ENCODE measurements at places on chromosomes 6 and 20.
A peak's percentile ranks its signal among the peaks of the same experiment; 100 is the strongest.

- H3K4me1 ChIP-seq: peaks cover 35% of the 10 kb centered on the region
- peak overlapping the region; percentile 97 for H3K27ac ChIP-seq
- H3K4me3 ChIP-seq: peak overlapping the region; percentile 100
Measured at GRCh38 chr6:132812756-132813172, 1.6 kb upstream of the RPS12 start.

- peaks cover 7% of the 10 kb centered on the region for H3K27me3 ChIP-seq
- peaks cover 2% of the 10 kb centered on the region for H3K4me1 ChIP-seq
- H3K36me3 ChIP-seq: no peaks in the 10 kb centered on the region
- no peak for DNase-seq
Measured at GRCh38 chr6:142251930-142252445, 49.8 kb upstream of the ADGRG6 start.

GRCh38 chr6:134510920-134511319 lies 193.0 kb upstream of the SGK1 start:
- H3K4me3 ChIP-seq: no peak overlapping the region
- H3K4me1 ChIP-seq: peaks cover 12% of the 10 kb centered on the region
- no peak for DNase-seq
- H3K36me3 ChIP-seq: peaks cover 1% of the 10 kb centered on the region
- H3K27me3 ChIP-seq: no peaks in the 10 kb centered on the region

DNA sequence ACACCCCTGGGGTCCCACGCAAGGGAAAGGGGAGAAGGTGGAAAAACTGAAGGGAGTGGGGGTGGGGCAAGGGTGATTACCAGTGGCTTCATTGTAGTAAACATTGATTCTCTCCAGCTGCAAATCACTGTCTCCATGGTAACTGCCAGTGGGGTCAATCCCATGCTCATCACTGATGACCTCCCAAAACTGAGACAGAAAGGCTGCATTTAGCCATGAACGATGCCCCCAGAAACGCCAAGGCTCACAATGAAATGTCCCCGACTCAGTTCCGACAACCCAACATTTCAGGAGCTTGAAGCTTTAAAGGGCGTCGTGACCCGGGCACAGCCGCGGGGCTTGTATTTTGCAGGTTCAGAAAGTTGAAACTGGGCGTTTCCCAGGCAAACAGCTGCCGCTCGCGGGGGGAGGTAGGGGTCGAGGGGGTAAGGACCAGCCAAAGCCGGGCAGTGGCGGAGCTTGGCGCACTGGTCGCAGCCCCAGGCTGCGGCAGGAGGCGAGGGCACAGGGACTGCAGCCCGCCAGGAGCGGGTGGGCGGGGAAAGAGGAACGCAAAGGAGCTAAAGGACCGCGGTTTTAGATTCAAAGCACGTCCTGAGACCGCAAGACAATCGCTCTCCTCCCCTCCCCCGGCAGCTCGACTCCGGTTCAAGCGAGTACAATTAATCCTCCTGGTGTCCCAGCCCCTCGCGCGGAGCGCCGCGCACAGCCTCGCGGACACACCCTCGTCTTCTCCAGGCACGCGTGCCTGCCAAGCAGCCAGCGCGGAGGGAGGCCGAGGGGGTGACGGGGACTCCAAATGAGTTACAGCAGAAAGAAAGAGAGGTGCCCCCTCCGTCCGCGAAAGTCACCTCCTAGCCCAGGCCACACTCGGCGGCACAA lies 731 bp downstream of the TUBB2B start:
- peak; percentile 47 for DNase-seq
- peaks cover 16% of the 10 kb centered on the region for H3K27me3 ChIP-seq
- no peak overlapping the region for H3K27ac ChIP-seq
- H3K4me1 ChIP-seq: peaks cover 30% of the 10 kb centered on the region

- no peak for DNase-seq
- no peaks in the 10 kb centered on the region for H3K4me1 ChIP-seq
- no peaks in the 10 kb centered on the region for H3K36me3 ChIP-seq
- no peak overlapping the region for H3K4me3 ChIP-seq
Measured at GRCh38 chr6:128743974-128744765, 138.8 kb upstream of the LAMA2 start.

GRCh38 chr6:84769306-84769705 lies 4.9 kb upstream of the TBX18 start:
- no peak overlapping the region for H3K27ac ChIP-seq
- no peak for DNase-seq
- H3K4me1 ChIP-seq: peaks cover under 1% of the 10 kb centered on the region
- no peak overlapping the region for H3K4me3 ChIP-seq
- H3K36me3 ChIP-seq: peaks cover under 1% of the 10 kb centered on the region

DNA sequence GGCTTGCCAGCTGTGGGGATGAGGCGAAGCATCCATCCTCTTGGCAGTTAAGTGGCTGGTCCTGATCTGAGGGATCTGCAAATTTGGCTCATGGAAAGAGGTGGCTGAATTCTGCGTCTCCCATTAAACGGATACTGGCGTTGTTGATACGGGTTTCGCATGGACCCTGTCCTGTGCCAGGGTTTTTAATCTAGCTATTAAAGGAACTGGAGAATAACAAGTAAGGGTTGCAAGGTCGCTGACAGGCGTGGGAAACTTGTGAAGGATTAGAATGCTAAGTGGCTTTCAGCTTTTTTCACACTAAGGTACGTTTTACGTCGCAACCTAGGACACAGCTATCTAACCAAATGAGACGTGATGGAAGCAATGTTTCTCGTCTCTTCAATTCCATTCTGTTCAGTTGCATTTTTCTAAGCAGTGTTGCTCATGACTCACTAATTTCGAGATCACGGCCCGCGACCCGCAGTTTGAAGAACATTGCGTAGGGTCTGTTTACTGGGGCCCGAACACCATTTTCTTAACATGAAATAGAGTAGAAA lies 852 bp downstream of the GMNN start:
- H3K4me1 ChIP-seq: peaks cover 19% of the 10 kb centered on the region
- peak overlapping the region; percentile 87 for H3K27ac ChIP-seq
- DNase-seq: no peak
- H3K27me3 ChIP-seq: no peaks in the 10 kb centered on the region

DNA sequence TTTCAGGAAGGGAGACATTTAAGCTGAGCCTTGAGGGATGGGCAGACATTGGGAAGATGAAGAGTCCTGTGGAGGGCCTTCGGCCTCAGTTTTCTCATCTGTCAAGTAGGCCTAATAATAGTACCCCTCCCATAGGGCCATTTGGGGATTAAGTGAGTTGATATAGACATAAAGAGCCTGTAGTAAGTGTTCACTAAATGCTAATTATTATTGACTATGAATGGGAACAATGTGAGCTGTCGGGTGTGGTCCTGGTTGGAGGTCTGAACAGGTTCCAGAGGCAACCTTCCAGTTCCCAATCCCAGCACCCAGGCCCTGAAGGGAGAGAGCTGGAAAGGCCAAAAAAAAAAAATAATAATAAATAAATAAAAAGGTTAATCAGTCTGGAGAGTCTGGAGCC lies 14.5 kb upstream of the ITPR3 start:
- H3K27me3 ChIP-seq: no peaks in the 10 kb centered on the region
- H3K4me3 ChIP-seq: no peak overlapping the region
- peaks cover 4% of the 10 kb centered on the region for H3K36me3 ChIP-seq
- H3K27ac ChIP-seq: no peak overlapping the region
- no peak for DNase-seq

DNA sequence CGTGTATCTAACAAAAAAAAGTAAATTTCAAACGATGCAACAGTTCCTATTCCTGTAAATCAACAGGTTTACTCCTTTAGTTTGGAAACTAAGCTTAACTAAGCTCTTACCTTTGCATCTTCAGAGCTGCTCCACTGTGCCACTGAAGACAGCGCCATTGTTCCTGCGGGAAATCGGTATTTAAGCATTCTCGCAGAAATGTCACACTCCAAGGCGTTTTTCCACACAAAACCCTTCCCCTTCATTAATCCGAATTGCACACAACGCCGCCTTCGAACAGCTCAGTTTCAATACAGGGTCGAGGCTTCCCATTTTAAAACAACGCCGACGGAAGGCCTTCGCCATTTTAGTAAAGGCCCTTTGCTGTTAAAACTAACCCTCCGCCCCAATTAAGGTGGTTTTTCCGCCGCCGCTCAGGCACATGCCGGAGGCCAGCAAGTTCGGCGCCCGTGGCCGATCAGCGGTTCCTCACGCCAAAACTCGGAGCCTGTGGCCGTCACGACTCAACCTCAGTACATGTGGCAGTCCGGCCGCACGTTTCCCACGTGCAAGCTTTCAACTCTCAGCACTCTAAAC lies 35.4 kb upstream of the SYNCRIP start:
- H3K27ac ChIP-seq: peak overlapping the region; percentile 99
- DNase-seq: no peak
- H3K27me3 ChIP-seq: no peaks in the 10 kb centered on the region
- H3K4me3 ChIP-seq: peak overlapping the region; percentile 95
- peaks cover 23% of the 10 kb centered on the region for H3K36me3 ChIP-seq

GRCh38 chr20:5864428-5864827 lies 85.9 kb downstream of the TRMT6 start:
- no peak overlapping the region for H3K27ac ChIP-seq
- DNase-seq: no peak
- no peak overlapping the region for H3K4me3 ChIP-seq
- H3K4me1 ChIP-seq: no peaks in the 10 kb centered on the region

DNA sequence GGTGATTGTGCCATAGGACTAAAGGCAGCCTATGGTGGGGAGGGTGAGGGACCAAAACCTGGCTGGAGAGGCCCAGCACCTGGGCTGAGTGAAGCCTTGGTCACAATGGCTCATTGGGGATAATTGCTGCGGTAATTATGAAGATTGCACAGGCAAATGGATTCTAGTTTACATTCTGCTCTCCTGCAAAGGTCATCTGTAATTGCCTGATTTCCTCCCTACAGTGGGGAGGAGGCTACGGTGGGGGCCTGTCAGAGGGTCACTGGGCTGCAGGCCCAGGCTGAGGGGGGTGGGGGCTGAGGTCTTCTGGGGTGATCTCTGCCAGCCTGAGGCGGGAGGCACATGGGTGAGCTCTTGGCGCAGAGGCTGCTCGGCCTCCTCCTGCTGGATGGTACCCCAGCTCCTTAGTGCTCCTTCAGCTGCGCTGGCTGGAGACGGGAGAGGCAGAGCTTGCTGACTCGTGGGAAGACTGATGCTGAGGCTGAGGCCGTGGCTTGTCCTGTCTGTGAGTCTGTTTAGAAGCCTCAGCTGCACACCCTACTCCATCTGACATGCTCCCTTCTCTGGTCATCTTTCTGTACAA lies 30.3 kb downstream of the PACSIN1 start:
- no peaks in the 10 kb centered on the region for H3K4me1 ChIP-seq
- DNase-seq: no peak
- no peak overlapping the region for H3K27ac ChIP-seq
- H3K27me3 ChIP-seq: peaks cover 3% of the 10 kb centered on the region
- peaks cover 3% of the 10 kb centered on the region for H3K36me3 ChIP-seq
- no peak overlapping the region for H3K4me3 ChIP-seq

DNA sequence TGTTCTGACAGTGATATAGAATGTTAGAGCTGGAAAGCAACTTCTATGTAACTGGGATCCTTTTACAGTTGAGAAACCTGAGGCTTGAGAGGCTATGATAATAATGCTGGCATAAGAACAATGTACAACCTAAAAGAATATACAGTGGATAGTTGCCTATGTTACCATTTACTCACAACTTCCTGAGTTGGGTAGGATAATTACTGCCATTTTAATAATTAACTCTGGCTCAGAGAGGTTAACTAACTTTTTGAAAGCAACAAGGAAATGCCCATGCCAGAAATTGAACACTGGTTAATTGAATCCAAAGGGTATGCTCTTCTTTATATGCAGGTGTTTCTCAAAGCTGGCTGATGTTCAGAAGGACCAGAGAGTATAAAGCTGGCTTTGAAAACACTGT lies 530.7 kb upstream of the MAP3K7 start:
- peaks cover 3% of the 10 kb centered on the region for H3K27me3 ChIP-seq
- no peak for DNase-seq
- no peaks in the 10 kb centered on the region for H3K36me3 ChIP-seq
- no peak overlapping the region for H3K4me3 ChIP-seq
- no peaks in the 10 kb centered on the region for H3K4me1 ChIP-seq

DNA sequence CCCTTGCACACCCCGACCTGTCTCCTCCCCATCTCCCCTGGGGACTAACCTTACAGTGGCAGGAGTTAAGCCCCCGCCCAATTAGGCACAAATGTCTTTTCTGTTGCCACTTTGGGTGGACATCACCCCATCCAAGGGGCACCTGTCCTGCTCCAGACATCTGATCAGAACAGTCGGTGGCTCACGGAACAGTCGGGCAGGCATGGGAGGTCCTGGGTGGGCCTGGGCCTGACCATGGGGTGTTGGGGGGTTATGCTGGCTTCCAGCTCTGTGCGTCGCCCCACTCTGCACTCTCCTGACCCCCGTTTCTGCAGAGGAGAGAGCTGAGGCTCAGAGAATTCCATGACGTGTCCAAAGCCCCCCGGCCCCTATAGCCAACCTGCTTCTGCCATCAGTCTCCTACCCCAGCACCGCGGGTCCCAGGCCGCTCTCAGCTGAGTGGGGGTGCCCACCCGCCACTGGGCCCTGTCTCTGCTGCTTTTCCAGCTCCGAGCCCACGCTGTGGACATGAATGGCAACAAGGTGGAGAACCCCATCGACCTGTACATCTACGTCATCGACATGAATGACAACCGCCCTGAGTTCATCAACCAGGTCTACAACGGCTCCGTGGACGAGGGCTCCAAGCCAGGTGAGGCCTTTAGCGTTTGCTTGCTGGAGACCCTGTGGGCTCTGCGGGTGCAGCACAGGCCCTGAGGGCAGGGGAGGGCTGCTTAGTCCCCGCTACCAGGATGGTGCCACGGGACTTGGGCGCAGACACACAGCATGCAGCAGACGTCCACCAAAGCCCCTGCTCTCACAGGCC lies 213.2 kb downstream of the TAF4 start:
- no peak overlapping the region for H3K27ac ChIP-seq
- peaks cover 1% of the 10 kb centered on the region for H3K27me3 ChIP-seq
- no peaks in the 10 kb centered on the region for H3K36me3 ChIP-seq
- no peaks in the 10 kb centered on the region for H3K4me1 ChIP-seq
- no peak for DNase-seq

- no peak for DNase-seq
- no peak overlapping the region for H3K4me3 ChIP-seq
- H3K27me3 ChIP-seq: no peaks in the 10 kb centered on the region
- no peak overlapping the region for H3K27ac ChIP-seq
- H3K36me3 ChIP-seq: peaks cover 8% of the 10 kb centered on the region
Measured at GRCh38 chr6:99563056-99563723, 5.3 kb downstream of the CCNC start.

- peak; percentile 53 for DNase-seq
- H3K4me1 ChIP-seq: peaks cover 38% of the 10 kb centered on the region
- H3K36me3 ChIP-seq: no peaks in the 10 kb centered on the region
- peak overlapping the region; percentile 90 for H3K4me3 ChIP-seq
- no peaks in the 10 kb centered on the region for H3K27me3 ChIP-seq
Measured at GRCh38 chr6:2940010-2940850, 31.1 kb downstream of the SERPINB6 start.

- no peak overlapping the region for H3K4me3 ChIP-seq
- no peak for DNase-seq
- H3K27me3 ChIP-seq: peaks cover 7% of the 10 kb centered on the region
Measured at GRCh38 chr6:52015953-52016352, 71.5 kb downstream of the PKHD1 start.

Data from memory B cell (primary cell).